ENCODE measurements at places on chromosomes 3 and 15. TPM values are rescaled to one million over a fixed set of nuclear protein-coding genes. Genes with fewer than 3 reads are reported as not detected.
A peak's percentile ranks its signal among the peaks of the same experiment; 100 is the strongest.

DNA sequence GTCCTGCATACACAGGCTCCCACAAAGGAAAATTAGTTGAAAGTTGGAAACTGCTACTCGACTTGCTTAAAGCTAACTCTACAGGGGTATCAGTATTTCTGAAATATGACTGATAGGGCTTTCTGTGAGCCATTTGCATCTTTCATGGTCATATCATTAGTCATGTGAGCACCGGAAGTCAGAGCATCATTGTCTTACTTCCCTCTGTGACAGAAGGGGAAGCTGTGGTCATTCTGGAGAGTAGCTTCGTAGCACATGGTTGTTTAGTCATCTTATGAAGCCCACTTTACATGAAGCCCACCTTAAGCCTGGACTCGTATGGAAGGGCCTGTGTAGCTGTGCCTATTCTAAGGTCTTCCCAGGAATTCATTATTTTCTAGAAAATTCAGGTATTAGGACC lies 69.0 kb downstream of the COL6A5 start:
- DNase-seq = no peak

GRCh38 chr3:56702490-56703315 lies 19.6 kb upstream of the TASOR start:
- peak; percentile 73 for DNase-seq

- DNase-seq = no peak
Measured at GRCh38 chr3:126661532-126662364, 6.8 kb upstream of the TXNRD3 start.

DNA sequence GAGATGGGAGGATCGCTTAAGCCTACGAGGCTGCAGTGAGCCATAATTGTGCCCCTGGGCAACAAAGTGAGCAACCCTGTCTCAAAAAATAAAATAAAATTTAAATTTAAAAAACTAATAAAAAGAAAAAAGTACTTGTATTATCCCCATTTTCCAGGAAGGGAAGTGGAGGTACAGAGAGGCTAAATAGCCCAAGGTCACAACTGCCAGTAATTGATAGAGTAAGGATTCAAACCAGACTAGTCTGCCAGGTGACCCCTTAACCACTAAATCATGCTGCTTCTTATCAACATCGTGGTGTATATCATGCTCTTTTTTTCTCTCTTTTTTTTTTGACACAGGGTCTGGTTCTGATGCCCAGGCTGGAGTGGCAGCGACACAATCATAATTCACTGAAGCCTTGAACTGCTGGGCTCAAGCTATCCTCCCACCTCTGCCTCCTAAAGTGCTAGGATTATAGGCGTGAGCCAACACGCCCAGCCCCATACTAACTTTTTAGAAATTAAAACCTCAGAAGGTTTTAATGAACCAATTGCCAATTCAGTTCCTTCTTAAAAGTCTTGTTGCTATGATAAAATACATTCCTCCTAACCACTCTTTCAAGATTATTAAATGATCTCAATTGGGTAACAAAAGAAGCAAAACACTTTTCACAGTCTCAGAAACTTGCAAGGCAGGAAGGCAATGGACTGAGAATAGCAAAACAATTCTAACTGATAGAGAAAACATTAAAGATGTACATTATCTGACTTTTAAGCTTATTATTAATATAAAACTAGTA lies 30.5 kb downstream of the HERC1 start:
- no peak for DNase-seq

Gene CNTN4
- 9.4 TPM for polyA plus RNA-seq

DNA sequence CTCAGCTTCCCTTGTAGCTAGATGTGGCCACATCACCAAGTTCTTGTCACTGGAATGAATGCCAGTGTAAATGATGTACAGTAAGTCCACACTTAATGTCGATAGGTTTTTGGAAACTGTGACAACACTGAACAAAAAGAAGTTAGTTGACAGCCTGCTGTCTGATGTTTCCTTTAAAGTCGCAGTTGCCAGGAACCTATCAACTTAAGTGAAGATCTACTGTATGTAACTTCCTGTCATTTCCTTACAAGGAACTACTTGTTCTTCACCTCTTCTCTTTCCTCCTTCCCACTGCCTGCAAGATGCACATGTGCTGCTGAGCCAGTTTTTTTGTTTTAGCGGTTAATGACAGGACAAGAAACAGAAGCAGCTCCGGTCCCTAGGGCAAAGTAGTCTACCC lies 44.6 kb downstream of the HDGFL3 start:
- peak; percentile 12 for DNase-seq

GRCh38 chr15:100627789-100628395 lies 25.5 kb downstream of the ASB7 start:
- DNase-seq = peak; percentile 48

DNA sequence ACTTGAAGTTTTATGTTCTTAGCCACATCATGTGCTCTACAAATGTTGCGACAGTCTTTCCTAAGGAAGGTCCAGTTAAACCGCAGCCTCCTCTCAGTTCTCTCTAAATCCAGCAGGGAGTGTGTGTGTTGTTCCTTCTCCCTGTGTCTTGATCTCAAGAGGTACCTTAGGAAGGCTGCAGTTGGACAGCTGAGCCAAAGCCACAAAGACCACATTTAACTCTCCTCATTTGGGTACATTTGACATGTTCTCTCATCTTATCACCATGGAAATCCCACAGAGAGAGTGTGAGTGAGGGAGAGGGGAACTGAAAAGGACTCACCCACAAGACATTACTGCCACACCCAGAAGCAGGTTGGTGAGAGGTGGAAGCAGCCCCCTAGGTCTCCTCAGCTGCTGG lies 79.5 kb downstream of the CD200R1L start:
- no peak for DNase-seq

DNA sequence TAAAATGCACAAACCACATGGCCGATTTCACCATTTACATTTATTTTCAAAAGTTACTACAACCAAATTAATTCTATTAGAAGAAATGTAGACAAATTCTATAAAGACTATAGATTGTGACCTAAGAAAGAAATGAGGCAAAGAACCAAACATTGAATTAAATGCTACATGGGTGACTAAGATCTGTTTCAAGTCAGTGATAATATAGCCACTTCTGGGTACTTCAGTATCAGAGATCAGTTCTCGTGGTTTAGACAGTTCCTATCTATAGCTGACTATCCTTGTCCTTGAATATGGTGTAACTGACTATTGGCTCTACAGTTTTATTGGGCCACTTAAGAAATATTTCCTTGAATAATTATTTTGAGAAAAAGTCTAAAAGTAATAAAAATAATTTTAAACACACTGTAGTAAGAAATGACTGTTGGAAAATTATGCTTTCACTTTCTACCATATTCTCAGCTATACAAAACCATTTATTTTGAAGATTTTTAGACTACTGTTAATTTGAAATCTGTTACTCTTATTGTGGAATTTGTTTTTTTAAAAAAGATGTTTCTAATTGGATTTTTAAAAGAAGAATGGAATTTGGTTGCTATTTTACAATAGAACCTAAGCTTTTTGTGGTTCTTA lies 14.1 kb downstream of the KCNMB3 start:
- DNase-seq = no peak

- DNase-seq = no peak
Measured at GRCh38 chr3:131386429-131387165, 5.0 kb downstream of the NUDT16 start.

DNA sequence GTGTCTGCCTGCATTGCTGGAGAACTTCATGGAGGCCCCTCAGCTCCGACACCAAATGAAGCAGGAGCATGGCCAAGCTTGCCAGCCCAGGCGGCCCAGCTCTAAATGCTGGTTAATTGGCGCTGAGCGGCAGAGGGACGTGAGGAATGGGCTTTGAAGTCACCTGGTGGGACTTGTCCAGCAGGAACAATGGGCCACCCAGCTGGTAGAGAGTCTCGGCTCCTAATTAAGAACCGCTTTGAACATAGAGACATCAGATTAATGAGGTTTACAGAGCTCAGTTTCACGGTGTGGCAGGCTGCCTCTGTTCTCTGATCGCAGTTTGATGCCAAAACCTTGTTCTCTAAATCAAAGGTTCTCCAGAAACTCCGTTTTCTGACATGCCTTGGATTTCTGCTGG lies 77.5 kb upstream of the LINGO1 start:
- DNase-seq = no peak

Gene DCUN1D1
- polyA plus RNA-seq = 13.7 TPM

DNA sequence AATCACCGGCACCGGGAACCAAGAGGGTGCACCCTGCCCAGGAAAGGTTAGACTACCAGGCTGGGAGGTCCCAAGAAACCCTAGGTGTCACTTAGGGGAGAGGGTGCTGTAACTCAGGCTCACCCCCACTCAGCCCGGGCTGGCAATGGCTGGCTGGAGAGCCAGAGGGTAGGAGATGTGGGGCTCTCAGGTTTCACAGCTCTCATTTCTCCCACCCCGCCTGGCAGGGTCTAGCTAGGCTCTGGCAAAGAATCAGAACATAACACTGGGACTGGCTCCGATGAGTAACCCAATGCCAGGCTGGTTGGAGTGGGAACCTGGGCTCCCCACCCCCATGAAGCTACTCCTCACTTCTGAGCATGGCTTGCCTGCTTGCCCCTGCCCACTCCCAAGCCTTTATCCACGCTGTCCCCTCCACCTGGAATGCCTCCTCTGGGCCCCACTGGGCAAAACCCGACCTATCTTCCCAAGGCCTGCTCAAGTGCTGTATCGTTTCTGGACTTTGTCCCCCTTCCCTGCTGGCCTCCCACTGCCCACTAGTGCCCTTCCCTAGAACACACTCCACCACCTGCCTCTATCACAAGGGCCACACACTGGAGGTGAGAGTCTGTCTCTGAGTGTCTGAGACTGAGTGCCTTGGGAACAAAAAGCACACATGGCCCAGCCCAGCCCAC lies 2.0 kb downstream of the CIB2 start:
- DNase-seq = no peak

DNA sequence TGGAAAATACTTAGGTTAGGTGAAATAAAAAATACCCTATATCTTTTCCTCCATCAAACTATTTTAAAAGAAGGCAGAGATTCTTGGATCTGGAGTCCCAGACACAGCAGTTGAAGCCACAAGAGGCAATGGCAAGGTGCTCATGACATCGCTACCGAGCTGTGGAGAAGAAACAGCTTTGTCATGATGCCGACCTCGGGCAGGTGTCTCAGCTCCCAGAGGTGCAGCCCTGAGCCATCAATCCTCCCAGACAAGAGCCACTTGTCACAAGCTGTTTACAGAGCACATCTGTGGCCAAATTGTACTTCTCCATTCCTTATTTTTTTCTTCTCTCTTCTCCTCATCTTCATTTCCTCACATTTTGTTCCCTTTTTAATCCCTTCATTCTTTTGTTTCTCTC lies 50.8 kb downstream of the GPR176 start:
- no peak for DNase-seq

Gene MEIS2
- polyA plus RNA-seq = 32.7 TPM

- no peak for DNase-seq
Measured at GRCh38 chr3:31420311-31420710, 112.4 kb upstream of the STT3B start.

Gene NRROS
- 5.2 TPM for polyA plus RNA-seq

GRCh38 chr3:63753567-63753966 lies 65.5 kb upstream of the C3orf49 start:
- DNase-seq = no peak

DNA sequence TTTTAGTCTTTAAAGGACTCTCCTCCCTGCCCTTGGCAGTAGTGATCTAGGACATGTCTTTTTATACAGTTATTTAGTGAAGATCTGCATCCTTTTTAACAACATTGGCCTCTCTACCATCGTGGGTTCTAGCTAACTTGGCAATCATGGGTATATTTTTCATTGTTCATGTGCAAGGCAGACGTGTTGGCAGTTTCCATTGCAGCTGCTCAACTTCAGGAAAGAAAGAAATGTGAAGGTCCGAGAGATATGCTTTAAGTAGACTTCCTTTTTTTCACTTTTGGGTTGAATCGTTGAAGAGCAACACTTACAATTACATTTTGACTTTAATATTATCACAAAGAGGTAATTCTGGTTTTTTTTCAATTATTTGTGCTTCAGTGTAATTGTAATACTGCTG lies 172.6 kb downstream of the SATB1 start:
- DNase-seq = no peak

DNA sequence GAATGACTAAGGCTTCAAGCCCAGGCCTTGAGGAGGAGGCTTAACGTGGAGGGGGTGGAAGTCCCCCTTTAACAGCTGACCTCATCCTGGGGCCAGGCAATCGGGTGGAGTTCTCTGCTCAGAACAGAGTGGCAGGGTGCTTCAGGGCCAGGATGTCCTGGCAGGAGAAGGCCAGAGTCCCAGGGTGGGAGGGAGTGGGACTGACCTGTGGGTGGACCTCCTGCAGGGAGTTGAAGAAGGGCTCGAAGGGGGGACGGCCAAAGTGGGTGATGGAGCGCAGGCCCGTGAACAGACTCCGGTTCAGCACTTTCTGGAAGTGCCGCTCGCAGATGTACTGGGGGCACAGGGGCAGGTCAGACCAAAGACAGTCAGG lies 19.6 kb downstream of the DUOX2 start:
- no peak for DNase-seq

Gene FGF12
- 1.1 TPM for polyA plus RNA-seq

Gene THPO
- polyA plus RNA-seq = 0.21 TPM

Gene SLC24A5
- 0.07 TPM for polyA plus RNA-seq

Gene GOLGA8S
- 0.23 TPM for polyA plus RNA-seq
